ENCODE measurements at places on chromosomes 12 and 14. TPM values are rescaled to one million over a fixed set of nuclear protein-coding genes. Genes with fewer than 3 reads are reported as not detected.

The FITM1 gene
- total RNA-seq, result 0.63 TPM

DNA sequence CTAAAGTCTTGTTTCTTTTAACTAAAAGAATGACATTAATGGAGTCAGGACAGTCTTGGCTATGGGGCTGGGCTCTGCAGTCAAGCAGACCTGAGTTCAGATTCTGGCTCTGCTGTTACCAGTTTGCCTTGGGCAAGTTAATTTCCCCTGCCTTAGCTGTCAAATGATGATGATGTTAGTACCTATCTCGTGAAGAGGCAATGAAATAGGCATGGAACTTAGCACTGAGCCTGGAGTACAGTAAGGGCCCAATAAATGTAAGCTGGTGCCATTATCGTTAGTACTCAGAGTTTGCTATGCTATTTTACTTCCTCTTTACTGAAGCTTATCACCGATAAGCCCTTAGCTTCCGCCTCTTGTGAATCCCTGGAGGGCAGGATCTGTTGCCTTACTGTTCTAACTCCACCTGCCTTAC lies 8.5 kb downstream of the FBXW8 start:
- DNase-seq, result no peak

- DNase-seq, result no peak
Measured at GRCh38 chr12:67807814-67808213, 159.3 kb downstream of the DYRK2 start.

DNA sequence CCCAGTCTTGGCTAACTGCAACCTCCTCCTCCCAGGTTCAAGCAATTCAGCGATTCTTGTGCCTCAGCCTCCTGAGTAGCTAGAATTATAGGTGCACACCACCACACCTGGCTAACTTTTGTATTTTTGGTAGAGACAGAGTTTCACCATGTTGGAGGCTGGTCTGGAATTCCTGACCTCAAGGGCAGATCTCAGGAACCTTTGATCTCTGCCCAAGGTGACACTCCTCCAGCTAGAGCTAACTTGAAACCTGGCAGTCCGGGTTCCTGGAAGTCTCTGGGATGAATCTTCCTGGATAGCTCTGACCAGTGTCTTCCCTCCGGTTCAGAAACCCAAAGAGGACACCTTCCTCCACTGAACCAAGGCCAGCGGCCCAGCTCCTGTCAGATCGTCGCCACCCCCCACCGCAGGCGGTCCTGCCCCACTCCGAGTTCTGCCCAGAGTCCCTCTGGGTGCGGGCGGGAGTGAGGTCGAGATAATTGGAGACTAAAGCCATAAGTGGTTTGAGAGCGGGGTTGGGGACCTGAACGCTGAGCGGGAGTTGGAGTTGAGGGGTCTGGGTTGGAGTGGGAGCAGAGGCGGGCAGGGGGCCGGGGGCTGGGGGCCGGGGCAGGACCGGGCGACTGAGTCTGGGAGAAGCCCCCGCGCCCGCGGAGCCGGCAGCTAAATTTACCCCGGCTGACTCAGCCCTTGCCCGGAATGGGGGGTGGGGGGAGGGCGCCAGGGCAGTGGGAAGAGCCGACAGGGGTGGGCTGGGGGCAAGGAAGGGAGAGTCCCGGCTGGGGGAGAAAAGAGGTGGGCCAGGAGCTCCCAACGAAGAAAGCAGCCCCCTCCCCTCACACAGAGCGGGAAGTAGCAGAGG lies 4.7 kb downstream of the DDN start:
- DNase-seq, result no peak

GRCh38 chr14:23694085-23694948 lies 58.2 kb downstream of the DHRS2 start:
- no peak for DNase-seq

The CMAS gene
- 38.5 TPM for total RNA-seq

The GDF11 gene
- total RNA-seq, result 12.5 TPM

DNA sequence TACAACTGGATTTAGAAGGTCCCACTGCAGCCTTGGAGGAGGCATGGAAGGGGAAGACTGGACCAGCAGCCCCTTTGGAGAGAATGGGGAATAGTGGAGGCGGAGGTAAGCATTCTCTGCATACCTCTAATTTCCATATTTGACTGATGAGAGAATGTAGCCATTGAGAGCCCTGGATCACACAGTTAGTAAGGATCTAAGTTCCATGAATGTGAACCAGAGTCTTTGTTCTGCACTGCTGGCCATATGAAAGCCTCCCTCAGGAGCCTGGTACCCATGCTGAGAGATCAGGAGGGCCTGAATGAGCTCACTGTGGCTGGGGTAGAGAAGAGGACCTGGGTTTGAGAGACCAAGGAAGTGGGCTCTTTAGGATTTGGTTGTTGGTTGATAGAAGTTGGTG lies 192.1 kb downstream of the TMEM132C start:
- no peak for DNase-seq

The SLC16A7 gene
- not detected for total RNA-seq

- no peak for DNase-seq
Measured at GRCh38 chr14:56127156-56127555, 8.9 kb downstream of the PELI2 start.

DNA sequence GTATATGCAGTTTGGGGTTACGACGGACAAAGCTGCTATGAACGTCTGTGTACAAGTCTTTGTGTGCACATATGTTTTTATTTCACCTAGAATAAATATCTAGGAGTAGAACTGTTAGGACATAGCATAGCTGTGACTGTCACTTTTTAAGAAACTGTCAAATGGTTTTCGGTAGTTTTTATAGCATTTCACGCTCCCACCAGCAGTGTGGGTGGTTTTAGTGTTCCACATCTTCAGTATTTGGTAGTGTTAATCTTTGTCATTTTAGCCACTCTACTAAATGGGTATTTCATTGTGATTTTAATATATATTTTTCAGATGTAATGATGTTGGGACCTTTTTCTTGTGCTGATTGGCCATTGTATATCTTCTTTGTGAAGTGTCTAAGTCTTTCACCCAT lies 109.1 kb upstream of the BCAT1 start:
- DNase-seq, result no peak

GRCh38 chr14:86015941-86016340 lies 486.0 kb downstream of the FLRT2 start:
- peak; percentile 62 for DNase-seq

The ZNF385A gene
- total RNA-seq, result 4.0 TPM

DNA sequence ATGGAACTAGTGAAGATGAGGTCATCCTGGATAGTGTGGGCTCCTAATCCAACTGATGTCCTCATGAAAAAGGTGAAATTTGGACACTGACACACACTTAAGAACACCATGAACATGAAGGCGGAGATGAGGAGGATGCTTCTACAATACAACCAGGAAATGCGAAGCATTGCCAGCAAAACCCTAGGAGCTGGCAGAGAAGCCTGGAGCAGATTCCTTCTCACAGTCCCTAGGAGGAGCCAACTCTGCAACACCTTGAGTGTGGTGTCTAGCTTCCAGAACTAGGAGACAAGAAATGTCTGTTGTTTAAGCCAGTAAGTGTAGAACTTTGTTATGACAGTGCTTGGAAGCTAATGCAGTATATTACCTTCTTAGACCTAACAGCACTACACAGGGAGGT lies 191.9 kb upstream of the PWP1 start:
- no peak for DNase-seq

GRCh38 chr12:55673638-55674037 lies 34.1 kb downstream of the ITGA7 start:
- no peak for DNase-seq
